ENCODE measurements at places on chromosomes 4 and X.

DNA sequence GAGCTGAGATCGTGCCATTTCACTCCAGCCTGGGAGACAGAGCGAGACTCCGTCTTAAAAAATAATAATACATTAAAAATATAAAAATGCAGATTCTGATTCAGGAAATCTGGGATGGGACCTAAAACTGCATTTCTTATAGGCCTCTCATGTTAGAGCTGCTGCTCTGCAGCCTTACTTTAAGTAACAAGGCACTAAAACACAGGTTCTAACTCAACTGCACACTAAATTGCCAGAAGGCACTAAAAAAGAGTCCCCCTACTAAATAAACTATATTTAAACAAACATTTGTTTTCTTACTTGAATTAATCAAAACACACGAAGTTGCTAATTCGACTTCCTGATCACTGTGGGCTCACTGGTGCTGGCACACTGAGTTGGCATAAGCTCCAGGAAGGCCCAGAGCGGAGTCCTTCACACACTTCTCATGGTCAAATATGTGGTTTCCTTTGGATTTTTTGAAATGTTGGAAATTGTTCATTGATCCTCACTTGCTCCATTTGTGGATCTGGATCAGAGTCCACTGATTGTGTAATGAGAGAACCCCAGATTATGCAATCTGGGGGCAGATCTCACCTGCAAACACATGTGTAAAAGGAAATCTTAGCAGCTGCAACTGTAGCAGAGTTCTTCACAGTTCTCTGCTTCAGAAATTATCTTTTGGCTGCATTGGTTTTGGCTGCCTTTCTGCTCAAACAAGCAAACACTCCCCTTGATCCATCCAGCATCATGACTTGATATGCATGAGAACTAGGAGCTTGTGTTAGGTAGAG, 59.3 kb downstream of the AFF1 start:
- DNase-seq = no peak

DNA sequence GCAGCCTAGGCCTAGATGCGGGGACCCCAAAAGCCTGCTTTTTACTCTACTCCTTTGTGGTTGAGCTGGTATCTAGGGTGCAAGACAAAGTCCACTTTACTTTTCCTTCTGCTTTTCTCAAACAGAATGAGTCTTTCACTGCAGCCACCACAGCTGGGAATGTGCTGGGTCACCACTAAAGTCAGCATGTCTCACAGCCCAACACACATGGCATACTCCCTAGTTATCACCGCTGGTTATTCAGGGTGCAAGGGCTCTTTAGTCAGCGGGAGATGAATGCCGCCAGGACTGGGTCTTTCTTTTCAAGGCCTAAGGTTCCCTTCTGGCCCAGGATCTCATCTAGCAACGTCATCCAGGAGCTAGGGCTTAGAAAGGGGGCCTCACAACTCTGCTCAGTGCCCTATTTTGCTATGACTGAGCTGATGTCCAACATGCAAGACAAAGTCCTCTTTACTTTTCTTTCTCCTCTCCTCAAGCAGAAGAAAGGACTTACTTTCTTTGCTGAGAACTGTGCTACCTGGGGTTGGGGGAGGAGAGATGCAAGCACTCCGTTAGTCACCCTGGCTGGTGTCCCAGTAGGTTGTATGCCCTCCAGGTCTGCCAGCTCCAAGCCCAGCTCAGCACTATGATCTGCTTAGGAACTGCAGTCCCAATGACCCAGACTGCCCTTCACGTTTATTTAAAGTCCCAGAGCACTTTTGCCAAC, 22.9 kb upstream of the STPG2 start:
- peak; percentile 16 for DNase-seq

GRCh38 chr4:6782147-6782845, at the start of gene KIAA0232:
TSS of gene KIAA0232 (plus strand) at chr4:6782727. CDS start at chr4:6824454, 41,727 bp downstream.
- peak; percentile 97 for DNase-seq

DNA sequence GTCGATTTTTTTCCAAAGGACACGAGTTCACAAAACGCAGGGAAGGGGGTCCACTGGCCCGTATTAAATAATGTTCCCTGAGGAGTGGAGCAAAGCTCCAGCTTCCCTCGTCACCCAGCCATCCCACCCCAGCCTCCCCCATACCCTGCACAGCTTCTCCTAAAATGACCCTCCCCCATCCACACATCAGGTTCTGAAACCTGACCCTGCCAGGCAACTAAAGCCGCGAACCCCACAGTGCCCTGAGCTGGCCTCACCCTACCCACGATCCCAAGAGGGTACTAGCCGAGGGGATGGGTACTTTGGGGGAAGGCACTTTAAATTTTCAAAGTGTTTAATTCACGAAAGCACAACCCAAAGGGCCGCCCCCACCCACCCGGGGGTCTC, 634 bp downstream of the APOO start:
- DNase-seq = no peak

- DNase-seq = peak; percentile 45
Observed at GRCh38 chr4:98905839-98906238, 23.1 kb downstream of the EIF4E start.

- DNase-seq = peak; percentile 86
Observed at GRCh38 chr4:120156120-120156718, 89.6 kb upstream of the MAD2L1 start.

GRCh38 chrX:3501833-3502535, 155.5 kb upstream of the MXRA5 start:
- DNase-seq = no peak

DNA sequence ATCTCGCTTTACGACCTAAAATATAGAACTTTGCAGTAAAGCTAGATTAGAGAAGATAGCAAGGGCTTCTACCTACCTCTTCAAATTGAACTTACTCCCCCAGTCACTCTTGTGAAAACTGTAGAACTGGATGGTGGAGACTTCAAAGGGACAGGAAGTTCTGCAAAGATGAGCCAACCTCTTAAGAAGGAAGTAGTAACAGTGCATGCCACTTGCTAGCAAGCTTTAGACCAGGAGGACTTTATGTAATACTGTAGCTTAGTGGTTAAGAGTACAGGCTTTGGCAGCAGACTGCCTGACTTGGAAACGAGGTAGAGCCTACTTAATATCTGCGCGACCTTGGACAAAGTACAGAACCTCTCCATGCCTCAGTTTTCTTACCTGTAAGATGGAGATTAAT, 27.5 kb upstream of the VBP1 start:
- no peak for DNase-seq

DNA sequence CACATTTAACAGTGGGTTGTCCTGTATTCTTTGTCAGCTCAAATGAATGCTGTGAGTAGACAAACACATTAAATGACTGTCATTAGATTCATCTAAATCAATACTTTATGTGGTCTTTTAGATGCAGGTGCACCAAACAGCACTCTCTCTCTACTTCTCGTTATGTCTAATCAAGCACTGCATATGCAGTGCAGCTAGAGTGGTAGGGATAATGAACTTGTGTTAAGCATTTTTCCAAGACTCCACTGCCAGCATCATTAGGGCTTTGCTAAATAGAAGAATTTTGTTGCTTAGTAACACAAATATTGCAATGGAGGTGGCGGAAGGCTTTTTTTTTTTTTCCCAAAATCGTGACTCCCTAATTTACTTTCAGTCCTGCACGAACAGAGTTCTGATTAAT, 447.0 kb upstream of the GALNT7 start:
- DNase-seq = no peak

GRCh38 chr4:1852904-1853623, 2.9 kb downstream of the LETM1 start:
- no peak for DNase-seq

GRCh38 chr4:17957688-17958087, 63.9 kb downstream of the LCORL start:
- peak; percentile 27 for DNase-seq

DNA sequence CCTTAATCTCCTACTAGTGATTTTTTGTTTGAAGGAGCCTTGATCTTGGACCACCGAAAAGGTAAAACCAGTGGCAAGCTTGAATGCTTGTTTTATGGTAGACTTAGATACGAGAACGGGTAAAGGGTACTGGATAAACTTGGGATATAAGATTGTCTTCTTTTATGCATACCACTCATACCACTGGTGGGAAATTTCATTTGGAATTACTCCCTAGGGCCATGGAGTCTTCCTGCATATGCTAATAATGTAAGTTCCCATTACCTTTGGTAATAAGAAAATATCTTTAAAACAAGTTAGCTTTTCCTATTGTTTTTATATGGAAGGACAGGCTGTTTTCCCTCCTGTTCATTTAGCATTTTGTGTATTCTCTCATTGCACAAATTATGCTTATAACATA, 11.7 kb downstream of the SMARCAD1 start:
- no peak for DNase-seq

GRCh38 chrX:11421805-11422524, 128.8 kb downstream of the AMELX start:
- DNase-seq = no peak

GRCh38 chrX:55220119-55220794, at the start of gene PAGE5:
TSS of gene PAGE5 (plus strand) at chrX:55220346. CDS start at chrX:55221383, 1,037 bp downstream.
- no peak for DNase-seq

- DNase-seq = no peak
Observed at GRCh38 chr4:6404611-6405396, 67.6 kb downstream of the PPP2R2C start.

DNA sequence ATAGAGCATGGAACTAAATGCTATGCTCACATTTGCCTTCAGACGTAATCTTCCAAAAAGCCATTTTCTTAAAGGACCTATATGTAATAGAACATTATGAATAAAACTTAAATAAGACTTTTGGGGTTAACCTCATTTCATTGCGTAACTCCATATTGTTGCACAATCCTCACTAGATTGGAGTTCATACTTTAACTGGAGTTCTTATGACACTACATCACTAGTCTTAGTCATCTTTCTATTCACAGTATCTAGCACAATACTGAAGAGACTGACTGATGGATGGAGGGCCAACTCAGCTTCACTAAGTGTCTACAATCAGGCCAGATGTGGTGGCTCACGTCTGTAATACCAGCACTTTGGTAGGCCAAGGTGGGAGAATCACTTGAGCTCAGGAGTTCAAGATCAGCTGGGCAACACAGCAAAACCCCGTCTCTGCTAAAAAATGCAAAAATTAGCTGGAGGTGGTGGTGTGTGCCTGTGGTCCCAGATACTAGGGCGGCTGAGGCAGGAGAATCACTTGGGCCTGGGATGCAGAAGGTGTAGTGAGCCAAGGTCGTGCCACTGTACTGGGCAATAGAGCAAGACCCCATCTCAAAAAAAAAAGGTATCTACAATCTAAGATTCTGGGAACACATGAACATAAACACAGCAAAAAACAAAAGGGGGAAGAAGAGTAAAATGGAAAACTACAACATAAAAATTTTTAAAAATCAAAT, 80.8 kb upstream of the MAB21L2 start:
- peak; percentile 96 for DNase-seq

DNA sequence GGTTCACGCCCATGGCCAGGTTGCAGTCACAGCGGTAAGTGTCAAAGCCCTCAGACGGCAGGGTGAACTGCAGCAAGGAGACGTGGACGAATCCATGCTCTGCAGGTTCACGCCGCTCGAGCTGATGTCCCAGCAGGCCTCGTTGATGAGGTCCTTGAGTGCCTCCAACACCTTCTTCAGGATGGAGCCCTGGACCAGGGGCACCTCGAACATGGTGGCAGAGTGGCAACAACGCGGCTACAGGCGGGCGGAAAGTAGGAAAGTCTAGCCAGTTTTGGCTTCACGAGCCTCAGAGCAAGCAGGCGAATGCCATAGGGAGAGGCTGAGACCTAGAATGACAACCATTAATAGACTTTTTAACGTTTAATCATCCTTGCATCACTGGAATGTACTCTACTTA, 485.9 kb downstream of the ZNF674 start:
- DNase-seq = no peak

DNA sequence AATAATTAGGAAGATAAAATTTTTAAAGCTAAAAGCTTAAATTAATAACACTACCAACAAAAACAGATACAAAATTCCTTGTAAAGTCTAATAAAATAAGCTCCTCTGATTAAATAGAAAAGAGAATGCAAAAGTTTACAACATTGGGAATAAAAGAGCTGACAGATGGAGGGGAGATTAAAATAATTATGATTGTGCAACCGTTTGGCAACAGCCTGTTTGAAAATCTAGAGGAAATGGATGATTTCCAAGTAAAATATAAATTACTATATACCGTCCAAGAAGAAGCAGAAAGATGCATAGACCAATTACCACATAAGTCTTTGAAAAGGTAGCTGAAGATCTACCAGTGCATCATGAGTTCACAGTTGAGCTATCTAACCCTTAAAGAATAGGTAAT, 46.4 kb upstream of the VBP1 start:
- peak; percentile 3 for DNase-seq

DNA sequence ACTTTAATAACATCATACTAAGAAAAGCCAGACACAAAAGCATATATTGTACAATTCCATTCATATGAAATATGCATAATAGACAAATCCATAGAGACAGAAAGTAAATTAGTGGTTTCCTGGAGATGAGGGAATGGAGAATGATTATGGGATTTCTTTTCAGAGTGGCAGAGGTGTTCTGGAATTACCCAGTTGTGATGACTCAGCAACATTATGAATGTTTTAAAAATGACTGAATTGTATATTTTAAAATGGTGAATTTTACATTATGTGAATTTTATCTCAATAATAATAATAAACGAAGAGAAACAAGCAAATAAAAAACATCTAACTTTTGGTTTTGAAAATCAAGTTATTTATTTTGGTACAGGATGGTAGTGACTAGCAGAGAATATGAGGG, 11.2 kb downstream of the ZXDA start:
- no peak for DNase-seq

DNA sequence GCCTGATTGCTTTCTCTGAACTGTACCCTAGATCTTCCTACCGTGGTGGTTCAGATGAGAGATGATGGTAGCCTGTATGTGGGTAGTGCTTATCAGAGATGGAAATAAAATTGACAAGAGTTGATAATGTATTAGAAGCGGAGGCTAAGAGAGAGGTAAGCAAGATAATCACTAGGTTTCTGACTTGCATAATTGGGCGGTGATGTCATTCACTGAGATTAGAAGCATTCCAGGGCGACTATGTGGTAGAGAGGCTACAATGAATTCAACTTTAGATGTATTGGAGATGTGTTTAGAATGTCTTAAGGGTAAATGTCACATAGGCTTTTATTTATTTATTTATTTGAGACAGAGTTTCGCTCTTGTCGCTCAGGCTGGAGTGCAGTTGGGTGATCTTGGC, 415 bp upstream of the TENM3 start:
- DNase-seq = peak; percentile 42

- no peak for DNase-seq
Observed at GRCh38 chr4:65600656-65601055, 69.6 kb downstream of the EPHA5 start.

GRCh38 chr4:121676345-121677075, 20.3 kb downstream of the ANXA5 start:
- no peak for DNase-seq

- DNase-seq = no peak
Observed at GRCh38 chr4:161604516-161605300, 559.1 kb downstream of the FSTL5 start.

GRCh38 chrX:118189000-118189399, 72.4 kb upstream of the KLHL13 start:
- DNase-seq = no peak

GRCh38 chr4:32748498-32748897, 2028.3 kb downstream of the PCDH7 start:
- DNase-seq = no peak

Measured in cardiac fibroblast (primary cell).